ENCODE measurements at places on chromosomes 6 and 20.

- DNase-seq: peak; percentile 45
These were observed 153.6 kb downstream of the CD83 start for GRCh38 chr6:14270925-14271788.

GRCh38 chr6:69719602-69720193 lies 77.1 kb downstream of the LMBRD1 start:
- peak; percentile 48 for DNase-seq

GRCh38 chr20:59784791-59785668 lies 148.4 kb downstream of the SYCP2 start:
- DNase-seq: peak; percentile 39

DNA sequence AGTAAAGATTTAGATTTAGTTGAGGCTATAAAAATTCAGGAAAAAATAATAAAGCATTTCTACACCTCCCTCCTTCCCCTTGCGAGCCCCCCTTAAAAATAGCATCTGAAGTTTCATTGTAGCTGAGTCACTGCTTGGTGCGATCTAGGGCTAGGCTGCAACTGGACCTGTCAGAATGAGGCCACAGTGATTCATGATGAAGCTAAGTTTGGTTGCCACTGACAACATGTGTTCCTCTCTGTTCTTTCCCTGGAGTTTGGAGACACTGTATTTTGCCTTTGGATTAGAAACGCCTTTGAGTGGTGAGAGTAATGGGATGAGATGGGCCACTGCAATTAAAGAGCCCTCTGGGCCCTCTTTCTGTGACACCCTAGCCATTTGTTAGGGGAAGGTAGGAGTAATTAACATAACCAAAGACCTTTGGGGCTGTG lies 334.1 kb downstream of the NRN1 start:
- peak; percentile 49 for DNase-seq

GRCh38 chr20:62566266-62566665 lies 76.0 kb upstream of the SLCO4A1 start:
- DNase-seq: no peak

DNA sequence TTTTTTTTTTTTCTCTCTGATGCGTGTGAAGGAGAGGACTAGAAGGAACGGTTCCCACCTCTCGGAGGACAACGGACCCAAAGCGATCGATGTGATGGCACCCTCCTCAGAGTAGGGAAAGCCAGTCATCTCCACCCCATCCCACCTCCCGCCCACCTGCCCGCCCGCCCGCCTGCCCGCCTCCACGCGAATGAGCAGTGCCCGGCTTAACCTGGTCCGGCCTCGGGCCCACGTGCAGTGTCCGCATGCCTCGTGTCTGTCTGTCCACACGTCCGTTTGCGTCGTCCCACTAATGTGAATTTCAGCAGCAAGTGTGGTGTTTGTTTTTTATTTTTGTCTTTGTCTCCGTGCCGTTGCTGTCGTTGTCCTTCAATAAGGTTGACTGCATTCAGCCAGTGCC lies 42.1 kb upstream of the MYL9 start:
- no peak for DNase-seq

DNA sequence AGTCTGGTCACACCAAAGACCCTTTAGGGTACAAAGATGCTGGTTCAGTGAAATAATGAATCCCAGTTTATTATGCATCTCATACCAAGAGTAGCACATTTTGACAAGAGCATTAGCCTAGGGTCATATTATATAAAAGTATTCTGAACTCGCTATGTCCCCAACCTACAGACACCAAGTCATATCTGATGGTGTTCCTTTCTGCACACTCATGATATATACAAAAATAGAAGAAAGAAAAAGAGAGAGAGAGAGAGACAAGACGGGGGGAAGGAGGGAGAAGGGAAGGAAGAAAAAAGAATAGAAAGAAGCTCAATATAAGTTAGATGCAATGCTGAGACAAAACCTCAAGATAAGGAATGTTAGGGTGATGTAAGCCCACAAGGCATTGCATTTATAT lies 131.1 kb downstream of the DST start:
- no peak for DNase-seq

- DNase-seq: no peak
These were observed 548 bp upstream of the TMEM74B start for GRCh38 chr20:1185316-1185741.

- DNase-seq: no peak
These were observed 13.0 kb upstream of the MATN4 start for GRCh38 chr20:45320948-45321595.

DNA sequence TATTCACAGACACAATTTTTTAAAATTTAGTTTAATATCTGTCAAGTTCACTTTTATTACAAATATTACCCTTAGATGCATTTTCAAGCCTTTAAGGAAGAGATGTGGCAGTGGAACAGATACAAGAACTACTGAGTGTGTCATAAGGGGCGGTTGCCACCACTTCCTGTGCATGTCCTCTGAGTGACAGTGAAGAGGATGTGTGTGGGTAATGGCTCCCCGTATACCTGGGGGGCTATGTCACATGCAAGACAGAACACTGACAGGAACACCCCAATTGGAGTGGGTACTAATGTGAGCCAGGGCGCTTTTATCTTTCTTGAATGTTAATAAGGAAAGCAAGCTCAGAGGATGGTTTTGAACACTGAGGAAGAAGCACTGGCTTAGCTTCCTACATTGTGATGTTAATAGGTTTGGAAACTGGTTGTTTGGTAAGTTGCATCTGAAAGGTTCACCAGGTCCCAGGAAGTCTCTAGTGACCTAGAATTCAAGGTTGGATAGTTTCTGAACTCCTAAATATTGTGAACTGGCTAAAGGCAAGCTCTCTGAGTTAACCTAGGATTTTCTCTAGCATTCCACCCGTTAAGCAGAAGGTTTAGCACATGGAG lies 83.4 kb upstream of the ASF1A start:
- DNase-seq: no peak

- peak; percentile 83 for DNase-seq
These were observed 333.5 kb downstream of the RNGTT start for GRCh38 chr6:88629838-88630494.

- DNase-seq: no peak
These were observed 1277.2 kb downstream of the GRIK2 start for GRCh38 chr6:102670735-102671134.

DNA sequence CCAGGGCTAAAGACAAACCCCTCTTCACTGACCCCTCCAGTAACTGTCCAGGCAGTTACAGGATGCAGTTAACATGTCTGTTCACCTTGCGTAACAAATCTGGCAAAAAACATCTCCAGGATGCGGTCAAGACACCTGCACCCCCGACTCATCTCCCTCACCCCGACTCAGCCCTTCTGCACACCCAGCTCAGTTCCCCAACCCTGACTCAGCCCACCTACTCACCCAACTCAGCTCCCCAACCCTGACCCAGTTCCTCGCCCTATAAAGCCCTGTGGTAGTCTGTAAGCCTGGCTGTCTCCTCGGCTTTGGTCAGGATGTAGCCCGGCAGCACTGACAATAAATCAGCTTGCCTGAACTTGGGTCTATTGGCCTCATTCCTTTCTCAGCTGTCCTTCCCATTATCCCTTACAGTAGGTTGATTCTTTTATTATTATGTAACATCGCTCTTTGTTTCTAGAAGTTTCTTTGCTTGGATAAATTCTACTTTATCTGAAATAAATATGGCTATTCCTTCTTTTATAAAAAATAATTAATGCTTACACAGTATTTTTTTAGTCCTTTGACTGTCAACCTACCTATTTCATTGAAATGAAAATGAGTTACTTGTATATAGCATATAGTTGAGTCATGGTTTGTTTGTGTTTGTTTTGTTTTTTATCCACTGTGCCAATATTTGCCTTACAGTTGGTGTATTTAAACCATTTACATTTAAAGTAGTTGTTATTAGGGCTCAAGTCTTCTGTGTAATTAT lies 12.9 kb upstream of the ADTRP start:
- DNase-seq: no peak

GRCh38 chr6:39881851-39882530 lies 52.3 kb downstream of the MOCS1 start:
- DNase-seq: no peak

Measured in endodermal cell (in vitro differentiated cells).